ENCODE measurements at places on chromosomes 7 and 10.

DNA sequence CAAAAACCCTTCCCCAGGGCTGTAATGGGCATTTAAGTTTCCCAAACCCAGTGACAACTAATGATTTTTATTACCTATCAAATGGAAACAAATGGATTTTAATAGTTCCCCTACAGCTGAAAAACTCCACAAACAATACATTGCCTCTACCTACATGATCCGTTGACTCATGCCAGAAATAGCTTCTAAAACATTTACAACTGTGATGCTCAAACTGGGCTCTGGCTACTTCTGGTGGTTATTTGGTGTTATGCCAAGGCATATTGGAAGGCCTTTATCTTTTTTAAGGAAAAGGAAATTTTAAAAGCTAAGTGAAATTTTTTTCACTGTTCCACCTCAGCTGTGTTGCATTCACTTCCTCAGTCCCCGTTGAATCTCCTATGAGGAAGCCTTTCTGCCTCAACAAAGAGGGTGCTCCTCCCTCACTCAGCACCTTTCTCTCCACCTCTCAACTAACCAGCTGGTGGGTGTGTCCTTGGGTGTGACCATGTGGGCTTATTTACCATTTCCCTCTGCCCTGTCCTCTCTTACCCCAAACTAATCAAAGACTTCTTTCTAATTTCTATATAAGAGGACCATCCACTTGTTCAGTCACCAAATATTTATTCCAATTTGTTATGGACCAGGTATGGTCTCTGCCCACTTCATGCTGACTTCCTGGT, 82.9 kb downstream of the PRTFDC1 start:
- no peak for DNase-seq

DNA sequence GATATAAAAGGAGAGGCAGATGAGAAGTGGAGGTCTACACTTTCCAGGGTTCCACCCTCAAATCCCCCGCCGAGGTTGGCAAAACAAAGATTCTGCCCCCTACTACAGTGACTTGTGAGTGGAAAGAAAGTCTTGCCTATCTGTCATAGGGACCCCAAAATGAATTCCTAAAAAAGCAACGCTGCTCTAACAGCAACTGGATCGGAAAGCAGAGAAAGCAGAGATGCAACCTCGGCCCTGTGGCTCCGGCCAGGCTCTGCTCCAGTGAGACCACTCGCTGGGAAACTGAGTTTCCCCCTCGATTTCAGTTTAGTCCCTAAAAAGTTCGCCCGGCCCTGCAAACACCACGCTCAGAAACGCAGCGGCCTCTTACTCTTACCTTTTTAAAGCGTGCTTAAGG, 297.9 kb upstream of the NFE2L3 start:
- DNase-seq = no peak

DNA sequence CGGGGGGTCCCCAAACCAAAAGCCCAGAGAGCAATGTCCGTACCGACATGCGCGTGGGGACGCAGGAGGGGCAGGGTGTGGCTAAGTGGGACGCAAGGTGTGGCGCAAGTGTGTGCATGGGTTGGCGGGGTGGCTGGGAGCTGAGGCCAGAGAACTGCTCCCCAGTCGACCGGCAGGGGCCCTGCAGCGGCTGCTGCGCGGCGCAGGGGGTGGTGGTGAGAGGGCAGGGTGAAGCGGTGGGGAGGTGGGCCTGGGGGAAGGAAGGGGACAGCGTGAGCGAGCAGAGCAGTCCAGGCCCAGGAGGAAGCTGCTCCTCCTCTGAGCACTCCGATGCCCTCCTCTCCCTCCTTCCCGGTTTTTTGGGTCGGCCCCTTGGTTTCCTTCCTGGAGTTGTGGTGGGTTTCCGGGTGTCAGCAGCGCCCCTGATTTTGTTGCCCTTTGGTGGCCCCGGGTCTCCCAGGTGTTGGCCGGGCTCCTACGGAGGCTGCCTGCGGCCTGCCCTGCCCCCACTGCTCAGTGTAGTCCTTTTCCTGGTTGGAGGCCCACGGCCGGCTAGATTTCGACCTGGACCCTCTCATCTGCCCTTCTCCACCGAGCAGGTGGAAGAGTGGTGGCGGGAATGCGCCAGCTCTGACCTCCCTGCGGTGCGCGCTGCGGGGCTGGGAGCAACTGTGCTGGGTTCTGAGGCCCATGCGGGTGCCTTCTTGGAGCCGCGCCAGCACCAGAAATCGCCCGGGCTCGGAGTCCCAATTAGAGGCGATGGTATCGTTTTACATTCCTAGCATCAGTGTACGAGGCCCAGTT, 40.5 kb upstream of the COMTD1 start:
- DNase-seq = no peak

DNA sequence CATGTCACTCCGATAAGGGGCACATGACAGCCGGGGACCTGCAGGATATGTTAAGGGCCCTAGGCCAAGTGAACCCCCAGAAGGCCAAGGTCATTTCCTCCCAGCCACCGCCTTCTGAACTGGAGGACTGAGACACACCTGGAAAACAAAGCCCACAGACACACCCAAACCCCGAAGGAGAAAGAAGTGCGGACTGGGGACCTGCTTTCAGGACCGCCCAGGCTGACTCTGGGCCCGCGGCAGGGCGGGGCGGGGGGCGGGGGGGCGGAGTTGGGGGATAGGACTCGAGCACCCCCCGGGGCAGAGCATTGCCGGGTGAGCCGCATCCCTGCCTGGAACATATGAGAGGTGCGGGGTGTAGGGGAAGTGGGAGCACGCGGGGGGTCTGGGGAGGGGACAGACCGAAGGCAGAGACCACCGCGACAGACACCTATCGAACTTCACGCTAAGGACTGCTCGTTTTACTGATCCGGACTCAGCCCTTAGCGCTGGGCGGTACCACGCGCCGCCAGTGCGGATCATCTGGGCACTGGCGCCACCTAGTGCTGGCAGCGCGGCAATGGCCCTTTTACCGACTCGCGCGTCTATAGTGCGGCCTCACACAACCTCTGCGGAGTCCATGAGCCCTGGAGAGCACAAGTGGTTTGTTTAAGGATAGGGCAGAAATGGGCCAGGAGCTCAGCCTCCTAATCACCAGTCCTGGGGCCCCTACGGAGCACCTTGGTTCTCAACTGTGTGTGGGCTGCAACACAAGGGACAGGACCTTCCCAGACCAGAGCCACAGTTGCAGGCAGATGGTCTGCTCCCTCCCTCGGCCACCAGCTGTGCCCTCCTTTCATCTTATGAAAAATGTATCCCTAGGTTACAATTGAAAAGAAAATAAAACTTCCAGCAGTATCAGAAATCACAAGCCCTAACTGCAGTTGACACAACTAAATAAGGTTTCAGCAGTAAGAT, 157.6 kb downstream of the HERPUD2 start:
- DNase-seq = peak; percentile 74

DNA sequence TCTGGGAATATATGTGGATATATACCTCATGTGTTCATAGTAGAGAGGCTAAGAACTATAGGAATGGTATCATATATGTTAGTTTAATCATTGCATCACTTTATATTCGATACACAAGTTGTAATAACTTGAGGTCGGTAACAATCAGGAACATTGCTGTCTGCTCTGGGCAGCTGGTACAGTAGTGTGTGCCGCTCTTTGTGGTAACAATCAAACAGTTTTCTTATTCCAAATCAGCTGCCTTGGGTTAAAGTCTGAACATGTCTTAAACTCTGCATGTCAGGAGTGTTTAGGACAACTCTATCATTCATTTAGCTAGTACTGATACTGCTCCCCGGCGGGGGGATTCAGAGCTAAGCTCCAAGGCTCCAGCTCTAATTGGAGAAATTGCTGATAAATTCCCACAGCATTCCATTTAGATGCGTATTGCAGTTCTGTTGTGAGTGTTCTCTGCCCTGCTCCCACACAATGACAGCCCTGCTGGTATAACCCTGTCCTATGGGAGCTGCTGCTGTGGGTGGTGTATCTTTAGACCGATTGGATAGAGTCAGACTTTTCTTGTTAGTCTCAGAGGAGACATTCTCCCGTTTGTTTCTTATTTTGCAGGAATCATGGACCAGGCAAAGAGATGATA, 707.5 kb upstream of the FZD8 start:
- DNase-seq = no peak

DNA sequence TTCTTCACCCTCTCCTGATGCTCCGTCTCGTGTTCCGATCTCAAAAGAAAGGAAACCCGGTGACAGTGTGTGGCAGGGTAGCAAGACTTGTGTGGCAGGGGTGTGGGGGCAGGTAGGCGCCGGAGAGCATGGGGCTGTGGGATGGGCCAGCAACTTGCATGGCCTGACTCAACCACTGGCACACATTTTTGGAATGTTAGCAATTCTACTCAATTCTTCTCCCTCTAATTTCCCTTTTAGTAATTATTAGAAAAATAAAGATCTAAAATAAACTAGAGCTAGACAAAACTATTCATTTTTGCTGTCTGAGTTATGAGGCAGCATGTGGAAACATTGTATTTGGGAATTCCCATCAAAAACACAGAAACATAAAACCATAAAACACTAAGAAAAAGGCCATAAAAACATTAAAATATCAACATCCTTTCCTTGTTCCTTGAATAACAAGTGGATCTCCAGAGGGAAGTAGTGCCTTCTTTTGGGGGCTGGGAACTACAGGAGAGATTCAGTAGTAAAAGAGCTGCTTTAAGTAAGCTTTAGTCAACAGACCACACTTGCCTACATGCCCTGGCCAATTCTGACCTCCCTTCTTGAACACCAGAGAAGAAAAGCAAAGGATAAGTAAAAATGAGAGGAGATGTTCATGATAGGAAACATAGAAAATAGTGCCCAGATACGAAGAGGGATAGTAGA, 21.8 kb downstream of the SEMA3C start:
- no peak for DNase-seq

DNA sequence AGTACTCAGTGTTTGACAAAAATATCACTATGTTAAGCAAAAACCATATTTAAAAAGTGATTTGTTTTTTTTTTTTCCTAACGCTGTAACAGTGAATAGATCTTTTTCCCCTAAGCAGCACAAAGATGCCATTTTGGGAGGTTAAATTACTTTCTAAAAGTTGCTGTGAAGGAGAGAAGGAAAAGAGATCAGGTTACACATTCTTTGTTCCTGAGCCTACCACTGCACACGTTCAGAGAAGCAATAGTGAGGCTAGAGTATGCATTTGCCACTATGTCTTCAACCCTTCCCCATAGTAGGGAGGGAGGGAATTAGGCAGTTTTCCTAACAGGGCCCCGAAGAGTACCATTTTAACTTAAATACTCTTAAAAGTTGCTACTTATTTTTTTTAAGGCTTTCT, 38.9 kb downstream of the BMPR1A start:
- no peak for DNase-seq

DNA sequence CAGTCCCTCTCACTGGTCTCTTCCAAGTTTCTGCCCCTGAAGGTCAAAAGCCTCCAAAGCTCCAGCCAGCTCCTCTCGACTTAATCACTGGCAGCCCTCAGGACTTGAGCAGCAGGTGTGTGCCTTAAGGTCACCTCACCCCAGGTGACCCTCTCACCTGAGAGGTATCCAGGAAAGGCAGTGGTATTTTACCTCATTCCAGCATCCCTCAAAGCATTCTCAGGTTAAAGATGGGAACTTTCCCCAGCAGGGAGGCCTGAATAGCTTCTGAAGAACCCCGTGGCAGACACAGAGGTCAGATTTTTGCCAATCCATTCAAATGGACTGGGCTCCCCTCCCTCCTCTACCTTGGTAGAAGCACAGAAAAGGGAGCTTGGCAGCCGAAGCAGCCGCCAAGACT, 148.2 kb downstream of the GFRA1 start:
- DNase-seq = no peak

DNA sequence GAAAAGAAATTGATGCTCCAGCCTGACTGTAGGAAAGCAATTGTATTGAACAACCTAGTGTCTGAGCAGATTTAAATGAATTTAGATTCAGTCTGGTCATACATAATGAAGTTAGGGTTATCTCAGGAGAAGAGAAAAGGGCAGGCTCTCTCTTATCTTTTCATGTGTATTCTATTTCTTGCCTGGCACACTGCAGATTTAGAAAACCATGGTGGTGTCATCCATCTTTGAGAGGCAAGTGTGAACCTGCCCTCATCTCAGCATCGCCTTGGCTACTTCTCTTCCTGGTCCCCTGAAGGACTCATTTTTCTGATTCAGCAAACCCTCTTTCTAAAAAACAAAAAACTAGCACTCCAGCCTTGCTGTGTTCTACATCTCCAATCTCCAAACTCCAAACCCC, 137.7 kb downstream of the LRRC4 start:
- DNase-seq = no peak

GRCh38 chr7:101077303-101078086, 7.8 kb upstream of the TRIM56 start:
- peak; percentile 67 for DNase-seq

DNA sequence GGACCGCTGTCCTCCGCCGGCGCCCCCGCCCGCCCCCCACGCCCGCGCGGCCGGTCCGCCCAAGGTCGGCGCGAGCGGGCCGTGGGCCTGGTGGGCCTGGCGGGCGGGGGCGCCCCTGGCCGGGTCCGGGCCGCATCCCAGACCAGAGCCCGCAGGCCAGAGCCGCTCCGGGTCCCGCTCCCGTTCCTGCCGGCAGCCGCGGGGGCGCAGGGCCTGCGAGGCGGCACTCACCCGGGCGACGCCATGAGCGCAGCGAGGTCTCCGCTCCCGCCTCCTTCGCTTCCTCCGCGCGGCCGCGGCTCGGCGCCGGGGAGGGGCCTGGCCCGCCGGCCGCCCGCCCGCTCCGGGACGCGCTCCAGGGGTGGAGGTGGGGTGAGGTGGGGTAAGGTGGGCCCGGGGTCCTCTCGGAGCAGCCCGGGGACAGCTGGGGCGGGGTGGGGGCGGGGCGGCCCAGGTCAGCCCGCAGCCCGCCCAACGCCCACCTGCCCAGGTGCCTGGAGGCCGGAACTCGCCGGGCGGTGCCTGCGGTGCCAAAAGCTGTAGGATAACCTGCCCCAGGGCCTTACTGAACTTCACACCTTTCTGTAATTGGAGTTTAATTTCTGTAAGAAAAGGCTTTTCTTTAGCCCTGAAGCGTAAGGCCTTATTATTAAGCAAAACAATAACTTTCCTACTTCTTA, at the start of gene URGCP:
Gene URGCP (minus strand): TSS at position 266 of the 680 bp plus-strand sequence. CDS start 21 bp downstream, at position 245.
- peak; percentile 47 for DNase-seq

GRCh38 chr7:40839881-40840280, 705.1 kb downstream of the SUGCT start:
- no peak for DNase-seq

DNA sequence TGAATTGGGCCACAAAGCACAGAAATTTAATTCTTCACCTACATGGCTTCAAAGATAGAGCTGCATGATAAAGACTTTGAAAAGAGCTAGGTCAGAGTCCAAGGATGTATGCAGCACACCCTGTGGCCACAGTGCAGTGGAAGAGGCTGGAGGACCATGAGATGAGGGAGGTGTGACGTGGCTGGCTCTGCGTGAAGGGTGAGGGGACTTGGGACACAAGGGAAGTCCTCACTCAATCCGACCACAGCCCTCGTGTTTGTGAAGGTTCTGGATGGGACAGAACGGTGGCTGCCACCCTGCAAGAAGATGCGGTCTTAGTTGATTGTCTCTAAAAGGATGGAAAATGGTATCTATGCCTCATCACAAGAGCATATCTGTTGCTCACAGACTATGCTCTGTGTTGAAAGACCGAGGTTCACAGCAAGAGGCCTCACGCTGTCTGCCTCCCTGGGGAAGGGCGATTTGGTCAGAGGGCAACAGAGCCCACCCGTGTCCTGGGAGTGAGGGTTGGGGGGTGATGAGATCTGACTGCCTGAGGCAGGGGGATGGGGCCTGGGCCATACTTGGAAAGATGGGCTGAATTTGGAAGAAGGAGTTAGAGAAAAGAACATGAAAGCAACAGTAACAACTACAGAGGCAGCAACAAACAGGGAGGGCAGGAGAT, 174.4 kb upstream of the SHH start:
- no peak for DNase-seq

- DNase-seq = no peak
Observed at GRCh38 chr10:50937230-50937907, 51.9 kb upstream of the A1CF start.
